ENCODE measurements at places on chromosomes 11 and 22. TPM values are rescaled to one million over a fixed set of nuclear protein-coding genes. Genes with fewer than 3 reads are reported as not detected.

GRCh38 chr11:88508418-88508758, 170.9 kb upstream of the CTSC start:
- no peak for DNase-seq

Gene MAPK8IP1
- 6.5 TPM for total RNA-seq

Gene ACAD8
- 8.2 TPM for total RNA-seq

Gene EIF1AD
- total RNA-seq = 53.9 TPM

Gene KDM4E
- total RNA-seq = not detected

DNA sequence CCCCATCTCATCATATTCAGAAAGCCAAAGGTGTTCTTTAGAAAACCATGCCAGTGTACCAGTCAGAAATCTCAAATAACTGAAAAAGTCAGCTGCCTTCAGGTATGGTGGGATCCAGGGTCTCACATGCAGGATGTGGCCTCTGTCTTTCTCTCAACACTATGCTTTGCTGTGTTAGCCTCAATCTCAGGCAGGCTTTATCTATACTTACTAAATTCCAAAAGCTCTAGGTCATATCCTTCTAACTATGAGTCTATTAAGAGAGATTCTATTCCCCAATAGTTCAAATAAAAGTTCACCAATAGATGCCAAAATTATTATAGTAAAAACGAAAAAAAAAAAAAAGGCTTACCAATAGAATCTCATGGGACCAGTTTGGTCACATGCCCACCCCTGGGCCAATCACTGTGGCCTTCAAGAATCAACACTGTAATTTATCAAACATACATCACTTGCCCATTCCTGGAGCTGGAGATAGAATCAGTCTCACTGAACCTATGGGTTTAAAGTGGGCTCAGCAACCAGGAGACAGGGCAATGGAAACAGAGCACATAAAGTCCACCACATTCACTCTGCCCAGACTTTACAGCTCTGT, 38.0 kb upstream of the APLNR start:
- DNase-seq = no peak

Gene NAALAD2
- not detected for total RNA-seq

Gene OR4A16
- not detected for total RNA-seq

- DNase-seq = no peak
Measured at GRCh38 chr11:76329983-76330382, 50.9 kb downstream of the THAP12 start.

Gene TMPRSS13
- not detected for total RNA-seq

DNA sequence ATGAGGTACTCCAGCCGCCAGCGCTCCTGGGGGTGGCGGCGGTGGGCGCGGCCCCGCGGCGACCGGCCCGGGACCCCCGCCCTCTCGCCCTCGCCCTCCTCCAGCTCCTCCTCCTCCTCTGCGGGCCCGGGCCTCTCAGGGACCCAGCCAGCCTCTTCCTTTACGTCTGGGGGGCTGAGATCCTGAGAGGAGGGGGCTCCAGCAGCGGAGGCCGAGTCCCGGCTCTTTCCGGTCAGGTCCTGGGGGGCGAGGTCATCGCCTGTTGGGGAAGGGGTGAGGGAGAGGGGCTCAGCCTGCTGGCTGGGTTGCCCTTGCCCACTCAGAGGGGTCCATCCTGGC, 4.3 kb downstream of the ZFTA start:
- DNase-seq = no peak

DNA sequence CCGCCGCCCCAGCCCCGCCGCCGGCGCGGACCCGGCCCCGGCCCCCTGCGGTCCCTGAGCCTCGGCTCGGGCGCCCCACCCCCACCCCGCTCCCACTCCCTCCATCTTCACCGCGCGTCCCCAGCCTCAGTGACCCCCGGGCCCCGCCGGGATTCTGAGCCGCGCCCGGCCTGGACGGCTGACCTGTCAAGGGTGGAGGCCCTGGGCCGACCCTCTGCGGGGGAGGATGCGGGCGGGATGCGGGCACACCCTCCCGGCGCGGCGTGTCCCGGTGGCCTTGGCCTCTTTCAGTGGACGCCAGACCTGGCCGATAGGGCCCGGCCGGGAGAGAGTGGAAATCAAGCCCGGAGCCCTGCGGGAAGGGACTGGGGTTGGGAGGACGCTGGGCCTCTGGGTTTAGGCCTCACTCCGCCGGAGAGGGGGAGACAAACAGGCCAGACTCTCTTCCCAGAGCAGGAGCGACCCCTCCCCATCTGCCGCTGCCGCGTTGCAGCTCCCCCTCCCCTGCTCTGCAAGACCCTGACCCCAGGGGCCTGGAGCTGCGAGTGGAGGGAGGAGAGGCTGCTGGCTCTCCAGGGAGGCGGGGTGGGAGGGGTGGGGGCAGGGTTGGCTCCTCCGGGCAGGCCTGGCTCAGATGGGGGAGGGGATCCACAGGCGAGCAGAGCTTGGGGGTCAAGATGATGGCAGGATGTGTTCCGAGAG, 525 bp downstream of the MAPK8IP2 start:
- DNase-seq = no peak

DNA sequence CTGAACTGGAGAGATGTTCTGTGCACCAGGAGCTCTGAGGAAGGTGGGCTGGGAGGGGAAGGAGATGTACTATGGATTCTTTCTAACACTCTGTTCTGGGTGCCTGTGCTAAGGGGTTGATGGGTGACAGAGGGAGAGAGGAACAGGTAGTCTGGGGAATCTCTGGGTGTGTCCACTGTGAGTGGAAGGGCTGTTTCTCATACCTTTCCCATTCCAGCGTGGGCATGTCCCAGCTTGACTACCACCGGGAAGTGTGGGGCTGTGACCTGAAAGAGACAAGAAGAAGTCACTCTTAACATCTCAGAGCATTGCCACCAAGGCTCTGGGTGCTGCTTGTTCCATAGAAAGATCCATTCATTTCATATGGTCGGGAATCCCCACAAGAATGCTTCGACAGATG, 121.9 kb downstream of the FBXO7 start:
- DNase-seq = no peak

- no peak for DNase-seq
Measured at GRCh38 chr22:27846910-27847309, 45.4 kb upstream of the MN1 start.

- DNase-seq = no peak
Measured at GRCh38 chr11:6650980-6651379, 4.6 kb downstream of the DCHS1 start.

GRCh38 chr22:19240813-19241592, 50.5 kb downstream of the CLTCL1 start:
- DNase-seq = no peak

- DNase-seq = no peak
Measured at GRCh38 chr11:64772303-64773018, 5.9 kb downstream of the SF1 start.

DNA sequence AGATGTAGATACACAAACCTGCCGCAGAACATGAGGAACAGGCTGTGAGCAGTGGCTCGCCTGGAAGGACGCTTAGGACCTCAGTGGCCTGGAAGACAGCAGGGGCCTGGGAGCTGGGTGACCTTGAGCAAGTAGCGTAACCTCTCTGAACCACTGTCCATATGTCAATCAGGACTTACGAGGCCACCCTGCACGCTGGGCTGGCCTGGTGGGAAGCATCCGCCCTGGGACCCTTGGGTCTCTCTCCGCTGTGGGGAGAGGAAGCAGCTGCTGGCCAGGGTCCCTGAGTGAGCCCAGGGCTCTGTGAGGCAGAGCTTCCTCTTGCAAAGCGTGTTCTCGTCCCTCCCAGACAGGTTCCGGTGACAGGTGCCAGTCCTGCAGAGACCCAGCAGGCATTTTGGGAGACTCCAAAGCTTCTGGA, 14.0 kb upstream of the EHD1 start:
- DNase-seq = no peak

Gene UBQLNL
- total RNA-seq = not detected

DNA sequence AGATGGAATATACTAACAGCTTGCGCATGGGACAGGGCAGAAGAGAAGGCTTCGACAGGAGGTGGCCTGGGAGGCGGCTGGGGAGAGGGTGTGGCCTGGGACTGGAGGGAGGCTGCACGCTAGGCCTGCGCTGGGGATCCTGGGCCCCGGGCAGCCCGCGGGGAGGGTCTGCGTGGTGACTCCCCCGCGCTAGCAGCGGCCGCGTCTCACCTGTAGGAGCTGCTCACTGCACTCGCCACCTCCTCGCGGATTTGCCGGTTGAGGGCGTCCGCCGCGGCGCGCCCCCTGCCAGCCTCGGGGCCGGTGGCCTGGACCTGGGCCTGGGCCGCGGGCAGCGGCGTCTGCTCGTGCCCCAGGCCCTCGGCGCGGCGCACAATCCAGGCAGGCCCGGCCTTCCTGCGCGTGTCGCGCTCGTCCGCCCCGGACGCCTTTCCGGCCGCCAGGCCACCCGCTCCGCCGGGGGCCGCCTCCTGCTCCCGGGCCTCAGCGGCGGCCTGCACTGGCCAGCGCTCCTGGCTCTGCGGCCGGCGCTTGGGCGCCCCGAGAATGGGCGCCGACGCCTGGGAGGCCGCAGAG, 1.5 kb downstream of the MAP6 start:
- DNase-seq = no peak

GRCh38 chr11:88596786-88597185, 259.2 kb upstream of the CTSC start:
- DNase-seq = no peak

GRCh38 chr11:101765932-101766331, 148.9 kb upstream of the CEP126 start:
- no peak for DNase-seq

GRCh38 chr22:41526226-41526829, 17.9 kb downstream of the POLR3H start:
- DNase-seq = no peak

Gene SCUBE2
- not detected for total RNA-seq

DNA sequence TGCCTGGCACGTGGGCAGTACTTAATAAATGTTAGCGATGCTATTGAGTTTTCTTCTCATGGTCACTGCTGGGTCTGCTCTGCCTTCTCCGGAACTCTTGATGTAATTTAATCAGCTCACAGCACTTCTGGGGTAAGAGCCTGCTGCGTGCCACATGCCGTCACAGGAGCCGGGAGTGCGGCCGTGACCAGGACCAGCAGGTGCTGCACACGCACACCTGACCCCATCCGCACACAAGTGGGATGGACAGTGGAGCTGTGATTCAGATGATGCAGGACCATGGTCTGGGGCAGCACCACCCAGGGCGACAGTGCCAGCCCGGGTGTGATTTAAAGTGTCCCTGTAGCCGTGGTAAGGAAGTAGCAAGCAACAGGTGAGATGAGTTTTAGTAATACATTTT, 61.2 kb downstream of the TBC1D22A start:
- DNase-seq = no peak

GRCh38 chr11:124728134-124728533, 11.6 kb upstream of the NRGN start:
- no peak for DNase-seq

All from Caki2 (cell line).